Activated T-cell treated with anti-CD3 and anti-CD28 coated beads for 4 hours (primary cell): ENCODE measurements at places on chromosomes 2 and 18.

GRCh38 chr18:38792731-38793130, 1227.1 kb upstream of the CELF4 start:
- DNase-seq: no peak

DNA sequence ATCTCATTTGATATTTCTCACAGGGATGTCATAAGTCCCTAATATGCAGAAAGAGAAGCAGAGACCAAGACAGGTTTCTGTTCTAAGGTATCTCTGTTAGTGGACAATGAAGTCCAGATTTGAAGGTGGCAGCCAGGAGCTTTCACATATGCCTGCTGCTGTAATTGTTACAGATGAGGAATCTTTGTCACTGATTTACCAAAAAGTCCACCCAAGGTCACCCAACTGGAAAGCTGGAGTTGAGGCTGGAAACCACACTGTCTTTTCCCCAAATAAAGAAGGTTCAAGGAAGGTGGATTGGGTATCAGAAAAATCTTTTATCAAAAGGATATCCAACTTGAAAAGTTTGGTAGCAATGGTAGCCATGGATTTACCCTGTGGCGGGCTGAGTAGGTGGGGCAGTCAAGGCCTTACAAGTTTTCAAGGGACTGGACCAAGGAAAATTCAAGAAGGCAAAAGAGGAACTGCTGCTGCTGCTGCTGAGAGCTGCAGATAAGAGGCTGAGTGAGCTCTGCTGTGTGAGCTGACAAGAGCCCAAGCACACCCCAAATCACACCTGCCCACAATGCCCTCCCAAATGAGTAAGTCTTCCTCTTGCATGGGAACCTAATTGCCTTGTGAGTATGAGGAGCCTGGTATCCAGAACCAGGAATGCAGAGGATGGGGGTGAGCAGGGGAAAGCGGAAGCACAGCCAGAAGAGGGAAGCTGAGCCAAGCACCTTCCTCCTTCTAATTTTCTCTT, 241.2 kb downstream of the ANAPC1 start:
- no peak for DNase-seq

GRCh38 chr18:13217971-13218367, 591 bp upstream of the LDLRAD4 start:
- no peak for DNase-seq

DNA sequence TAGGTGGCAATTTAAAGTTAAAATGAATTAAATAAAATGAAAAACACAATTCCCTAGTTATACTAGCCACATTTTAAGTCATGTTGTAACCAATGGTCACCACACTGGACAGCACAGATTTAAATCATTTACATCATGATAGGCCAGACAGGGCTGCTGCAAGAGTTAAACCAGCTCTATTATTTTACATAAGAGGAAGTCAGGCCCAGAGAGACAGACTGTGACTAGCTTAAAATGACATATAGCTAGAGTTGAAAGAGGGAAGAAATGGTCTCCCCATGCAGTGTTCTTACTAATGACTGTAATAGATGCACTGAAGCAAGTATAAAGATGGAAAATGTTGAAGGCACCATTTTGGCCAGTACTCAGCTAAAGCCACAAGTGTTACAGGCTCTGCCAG, 69.6 kb downstream of the SLC66A3 start:
- DNase-seq: no peak

- DNase-seq: no peak
Measured at GRCh38 chr2:37827911-37828511, 97.1 kb upstream of the RMDN2 start.

DNA sequence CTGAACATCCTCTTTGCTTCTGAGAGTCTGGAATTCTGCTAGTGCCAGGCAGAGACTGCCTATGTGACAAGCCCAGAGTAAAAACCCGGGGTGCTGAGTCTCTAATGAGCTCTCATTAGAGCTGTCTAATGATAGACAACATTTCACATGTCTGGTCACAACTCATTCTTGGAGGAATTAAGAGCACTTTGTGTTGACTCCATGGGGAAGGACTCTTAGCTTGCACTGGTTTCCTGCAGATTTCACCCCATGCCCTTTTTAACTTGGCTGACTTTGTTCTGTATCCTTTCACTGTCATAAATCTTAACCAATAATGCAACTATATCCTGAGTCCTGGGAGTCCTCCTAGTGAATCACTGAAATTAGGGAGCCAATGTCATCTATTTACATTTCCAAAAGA, 33.5 kb downstream of the FBXO15 start:
- no peak for DNase-seq

DNA sequence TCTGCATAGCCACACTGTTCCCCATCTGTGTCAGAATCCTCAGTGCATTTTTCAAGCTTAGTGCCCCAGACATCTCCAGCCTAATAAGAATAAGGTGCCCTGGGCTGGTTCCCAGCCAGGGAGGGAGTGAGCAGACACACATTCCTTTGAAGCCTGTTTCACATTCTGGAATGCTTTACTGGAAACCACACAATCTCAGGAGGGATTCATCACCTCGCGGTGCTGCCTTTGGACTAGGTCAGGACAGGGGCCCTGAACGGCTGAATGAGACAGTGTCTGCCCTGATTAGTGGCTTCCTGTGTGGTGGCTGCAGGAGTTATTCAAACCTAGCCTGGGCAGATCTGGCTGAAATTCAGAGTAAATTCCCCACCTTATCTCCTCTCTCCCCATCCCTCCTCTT, 108.0 kb upstream of the LDAH start:
- no peak for DNase-seq

DNA sequence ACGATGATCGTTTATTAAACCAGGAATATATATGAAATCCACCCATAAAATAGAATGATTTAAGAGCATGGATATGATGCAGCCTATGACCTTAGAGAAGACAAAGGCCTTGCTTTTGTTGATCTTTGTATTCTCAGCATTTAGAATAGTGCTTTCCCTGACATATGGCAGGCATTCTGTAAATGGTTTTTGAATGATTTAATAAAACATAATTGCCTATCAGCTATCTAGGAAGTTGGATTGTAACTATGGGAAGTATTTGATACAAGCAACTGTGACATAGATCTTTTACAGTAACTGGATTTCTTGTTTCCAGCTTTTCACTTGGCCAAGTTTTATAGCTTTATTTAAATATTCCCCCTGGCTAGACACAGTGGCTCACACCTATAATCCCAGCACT, 5.1 kb upstream of the GPR155 start:
- DNase-seq: no peak

GRCh38 chr2:39228413-39229209, 15.2 kb downstream of the CDKL4 start:
- no peak for DNase-seq

- no peak for DNase-seq
Measured at GRCh38 chr2:147068071-147068470, 776.8 kb upstream of the ACVR2A start.

GRCh38 chr18:8607776-8608742, 1.2 kb upstream of the RAB12 start:
- DNase-seq: no peak

DNA sequence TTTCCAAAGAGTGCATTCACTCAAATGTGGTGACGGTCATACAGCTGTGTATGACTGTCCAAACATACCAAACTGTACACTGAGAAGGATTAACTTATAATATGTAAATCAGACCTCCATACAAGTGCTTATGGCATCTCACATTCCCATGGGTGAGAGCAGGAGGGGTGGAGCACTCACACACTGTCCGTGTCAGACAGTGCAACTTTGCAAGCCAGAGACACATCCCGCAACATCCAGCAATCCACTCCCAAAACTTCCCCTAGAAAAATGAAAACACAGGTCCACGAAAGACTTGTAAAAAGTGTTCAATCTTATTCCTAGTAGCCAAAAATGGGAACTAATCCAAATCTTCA, 36.4 kb downstream of the FAM168B start:
- DNase-seq: no peak

- DNase-seq: peak; percentile 17
Measured at GRCh38 chr2:164992818-164993217, 37.5 kb upstream of the SLC38A11 start.

GRCh38 chr18:47251289-47252120, at the start of gene SKOR2:
SKOR2 (minus strand) TSS chr18:47251660; CDS start chr18:47249183, 2,477 bp downstream.
- no peak for DNase-seq

GRCh38 chr18:54506516-54507261, 84.4 kb upstream of the DYNAP start:
- DNase-seq: no peak

- no peak for DNase-seq
Measured at GRCh38 chr18:32724071-32724749, 48.6 kb downstream of the KLHL14 start.

DNA sequence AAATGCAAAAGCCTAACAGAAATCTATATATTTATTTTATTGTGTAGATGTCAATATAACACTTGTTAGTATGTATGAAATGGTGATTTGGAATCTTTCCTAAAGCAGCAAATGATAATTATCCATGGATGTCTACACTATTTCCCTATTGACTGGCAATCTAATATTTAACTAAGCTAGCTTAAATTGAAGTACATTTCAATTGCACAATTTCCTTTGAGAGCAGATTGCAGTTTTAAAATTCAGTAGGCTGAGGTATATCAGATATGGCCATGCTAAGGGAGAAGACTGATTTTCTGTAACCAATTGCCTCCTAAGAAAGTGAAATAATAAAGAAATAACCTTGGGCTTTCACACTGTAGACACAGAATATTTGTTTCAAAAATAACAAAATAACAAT, 90.1 kb upstream of the KCNJ3 start:
- DNase-seq: no peak

DNA sequence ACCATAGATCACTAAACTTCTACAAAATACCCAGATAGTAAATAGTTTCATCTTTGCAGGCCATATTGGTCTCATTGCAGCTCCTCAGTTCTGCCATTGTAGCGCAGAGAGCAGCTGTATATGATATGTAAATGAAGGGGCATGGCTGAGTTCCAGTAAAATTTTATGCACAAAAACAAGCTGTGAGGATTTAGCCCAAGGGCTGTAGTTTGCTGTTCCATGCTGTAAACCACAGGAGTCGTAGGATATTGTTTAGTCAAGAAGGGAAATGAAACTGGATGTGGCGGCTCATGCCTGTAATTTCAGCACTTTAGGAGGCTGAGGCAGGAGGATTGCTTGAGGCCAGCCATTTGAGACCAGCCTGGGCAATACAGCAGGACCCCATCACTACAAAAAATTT, 83.0 kb downstream of the MGAT5 start:
- no peak for DNase-seq

DNA sequence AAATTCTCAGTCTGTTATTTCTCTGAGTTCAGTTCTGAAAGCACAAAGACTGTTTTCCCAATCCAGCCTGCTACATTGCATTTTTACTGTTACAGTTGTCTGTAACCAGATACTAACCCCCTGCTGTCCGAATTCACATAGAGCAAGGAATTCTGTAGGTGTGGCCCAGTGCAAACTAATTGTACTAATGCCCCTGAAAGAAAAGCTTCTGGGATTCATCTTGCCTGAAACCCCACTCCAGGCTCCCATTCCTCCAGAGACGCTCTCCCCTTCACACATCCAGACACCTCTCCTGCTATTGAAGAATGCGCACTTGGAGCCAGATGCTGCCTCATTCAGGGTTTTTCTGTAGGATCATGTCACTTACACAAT, 127.0 kb downstream of the TTC32 start:
- DNase-seq: no peak

- peak; percentile 49 for DNase-seq
Measured at GRCh38 chr2:102664471-102664909, 45.1 kb downstream of the SLC9A2 start.

GRCh38 chr18:39627936-39628335, 2062.3 kb upstream of the CELF4 start:
- DNase-seq: no peak

DNA sequence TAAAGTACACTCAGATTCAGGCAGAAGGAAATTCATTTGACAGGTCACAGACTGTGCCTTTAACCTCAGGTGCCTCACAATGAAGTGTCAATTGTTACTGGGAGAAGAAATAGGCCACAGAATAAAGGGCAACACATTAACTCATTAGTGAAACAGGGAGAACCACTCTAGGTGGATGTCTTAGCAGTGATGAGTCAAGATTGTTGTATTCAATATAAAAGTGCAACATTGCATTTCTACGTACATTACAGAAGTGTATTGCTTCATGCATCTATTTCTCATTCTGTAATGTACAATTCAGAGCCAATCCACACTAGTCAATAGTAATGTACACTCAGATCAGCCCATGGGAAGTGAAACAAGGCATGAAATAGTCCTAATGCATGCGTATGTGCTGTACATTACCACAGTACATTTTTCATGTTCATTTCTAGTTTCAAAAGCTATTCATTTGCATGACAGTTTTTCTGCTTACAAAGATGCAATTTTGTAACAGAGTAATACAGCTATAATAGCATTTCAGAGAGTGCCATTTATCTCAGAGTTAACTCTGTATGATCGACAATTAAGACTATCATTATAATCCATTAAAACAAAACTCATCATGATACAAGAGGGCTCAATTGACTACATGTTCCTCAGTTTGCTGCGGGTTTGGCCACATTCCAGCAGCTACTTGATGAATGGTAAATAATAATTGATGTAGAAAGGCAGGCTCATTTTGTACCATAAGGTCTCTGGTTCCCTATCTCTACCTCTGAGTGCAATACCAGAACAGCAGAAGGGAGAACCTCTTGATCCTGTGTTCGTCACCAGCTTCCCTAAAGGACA, 12.2 kb upstream of the ARL5A start:
- no peak for DNase-seq

GRCh38 chr2:10392951-10393639, 55.0 kb downstream of the ODC1 start:
- no peak for DNase-seq

DNA sequence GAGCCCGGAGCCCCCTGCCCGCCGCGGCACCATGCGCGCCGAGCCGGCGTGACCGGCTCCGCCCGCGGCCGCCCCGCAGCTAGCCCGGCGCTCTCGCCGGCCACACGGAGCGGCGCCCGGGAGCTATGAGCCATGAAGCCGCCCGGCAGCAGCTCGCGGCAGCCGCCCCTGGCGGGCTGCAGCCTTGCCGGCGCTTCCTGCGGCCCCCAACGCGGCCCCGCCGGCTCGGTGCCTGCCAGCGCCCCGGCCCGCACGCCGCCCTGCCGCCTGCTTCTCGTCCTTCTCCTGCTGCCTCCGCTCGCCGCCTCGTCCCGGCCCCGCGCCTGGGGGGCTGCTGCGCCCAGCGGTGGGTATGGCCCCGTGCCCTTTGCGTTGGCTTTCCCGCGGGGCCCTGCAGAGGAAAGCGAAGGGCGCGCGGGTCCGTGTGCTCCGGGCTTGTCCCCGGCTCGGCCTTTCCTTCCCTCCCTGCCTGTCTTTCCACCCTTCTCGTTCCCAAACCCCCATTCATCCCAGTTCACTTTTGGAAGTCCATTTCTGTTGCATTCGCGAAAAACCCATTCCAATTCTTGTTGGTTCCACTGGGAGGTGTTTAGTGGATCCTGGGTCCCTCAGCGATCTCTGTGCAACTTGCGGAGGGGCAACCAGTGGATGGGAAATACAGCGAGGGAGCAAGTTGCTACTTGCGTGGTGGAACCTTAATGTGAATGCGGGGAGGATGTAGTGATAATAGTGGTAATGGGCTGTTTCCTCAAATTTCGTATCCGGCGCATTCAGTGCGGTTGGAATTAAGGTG, 599 bp downstream of the ADAM23 start:
- no peak for DNase-seq
